D341Med (cell line): ENCODE measurements at places on chromosomes 7 and 10.

GRCh38 chr10:37754538-37755323 lies 102.7 kb downstream of the ZNF248 start:
- DNase-seq = no peak

- peak; percentile 71 for DNase-seq
Observed at GRCh38 chr10:97713826-97714400, 383 bp downstream of the MARVELD1 start.

DNA sequence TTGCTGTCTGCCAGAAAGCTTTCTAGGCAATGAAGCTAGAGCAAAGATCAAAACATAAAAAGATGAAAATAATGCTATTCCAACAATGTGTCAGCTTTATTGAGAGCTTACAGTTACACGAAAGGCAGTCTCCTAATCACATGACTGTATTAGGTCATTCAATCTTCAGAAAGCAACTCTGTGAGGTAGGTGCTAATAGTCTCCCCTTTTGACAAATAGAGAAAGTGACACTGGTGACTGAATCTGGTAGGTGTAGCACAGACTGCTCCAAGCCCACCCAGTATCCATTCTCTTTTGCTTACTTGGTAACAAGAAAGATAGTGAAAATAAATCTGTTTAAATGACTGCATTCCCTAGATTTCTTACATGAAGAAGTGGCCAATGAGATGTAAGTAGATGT lies 58.8 kb downstream of the DGKB start:
- no peak for DNase-seq

GRCh38 chr10:25487266-25487665 lies 312.5 kb downstream of the GPR158 start:
- DNase-seq = no peak

DNA sequence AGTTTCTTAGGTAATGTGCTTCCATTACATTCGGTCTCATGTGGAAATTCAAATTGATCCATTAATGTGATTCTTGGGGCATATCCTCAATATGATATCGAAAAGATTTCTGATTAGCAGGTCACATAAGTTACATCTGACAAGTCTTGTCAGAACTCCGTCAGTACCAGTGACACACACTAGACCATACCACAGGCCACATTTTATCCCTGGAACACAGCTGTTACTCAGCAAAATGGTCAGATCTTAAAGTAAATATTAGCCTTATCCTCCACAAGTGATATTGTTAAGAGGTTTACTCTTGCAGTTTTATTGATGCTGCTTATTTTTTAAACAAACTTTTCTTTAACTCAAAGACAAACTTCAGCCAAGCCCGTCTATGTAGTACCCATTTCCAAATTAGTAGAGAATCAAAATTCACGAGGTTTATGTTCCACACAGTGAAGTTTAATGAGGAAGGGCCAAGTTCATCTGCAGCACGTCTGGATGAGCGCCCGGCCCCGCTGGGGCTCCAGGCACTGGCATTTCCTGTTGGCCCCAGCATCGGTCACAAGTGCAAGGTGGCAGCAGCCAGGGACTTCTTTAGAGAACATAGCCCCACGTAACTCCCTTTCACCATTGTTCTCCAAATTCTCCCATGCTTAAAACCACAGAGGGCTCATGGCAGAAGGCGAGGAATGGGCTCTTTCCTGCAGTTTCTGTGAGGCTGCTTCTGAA lies 132.2 kb downstream of the VIPR2 start:
- no peak for DNase-seq

DNA sequence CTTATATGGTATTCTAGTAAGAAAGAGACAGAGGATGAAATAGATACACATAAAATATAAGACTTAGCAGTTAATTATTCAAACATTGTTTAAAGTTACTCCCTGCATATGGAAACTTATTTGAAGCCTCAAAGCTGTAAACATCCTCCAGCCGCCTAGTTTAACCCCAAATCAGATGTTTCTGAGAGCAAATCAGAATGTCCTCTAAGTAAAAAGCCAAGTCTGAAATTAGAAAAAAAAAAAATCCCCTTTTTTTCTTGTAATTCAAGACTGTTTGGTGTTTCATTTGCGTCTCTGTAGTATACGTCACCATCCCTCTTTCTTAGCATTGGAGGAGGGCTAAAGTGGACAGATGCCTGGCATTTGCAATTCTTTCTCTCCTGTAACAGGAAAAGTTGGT lies 46.4 kb downstream of the TMEM26 start:
- no peak for DNase-seq

- DNase-seq = no peak
Observed at GRCh38 chr7:50704844-50705243, 77.9 kb downstream of the GRB10 start.

GRCh38 chr7:113370910-113371309 lies 252.6 kb upstream of the SMIM30 start:
- no peak for DNase-seq

DNA sequence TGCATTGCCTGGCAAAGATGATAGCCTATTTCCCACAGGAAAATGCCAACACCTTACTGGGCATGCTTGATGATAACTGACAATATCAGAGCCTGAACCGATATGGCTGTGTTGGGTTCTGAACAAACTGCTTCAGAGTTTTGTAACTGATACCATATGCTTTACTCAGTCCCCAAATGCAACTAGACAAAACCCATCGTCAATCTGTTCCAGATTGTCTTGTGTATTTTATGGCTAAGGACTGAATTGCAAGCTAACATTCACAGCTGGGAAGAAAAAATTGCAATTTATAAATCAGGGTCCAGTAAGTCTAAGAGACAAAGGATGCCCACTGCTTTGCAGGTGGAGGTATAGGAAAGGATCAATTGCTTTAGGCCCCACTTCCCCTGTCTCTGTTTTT lies 116.8 kb upstream of the WNT16 start:
- no peak for DNase-seq

DNA sequence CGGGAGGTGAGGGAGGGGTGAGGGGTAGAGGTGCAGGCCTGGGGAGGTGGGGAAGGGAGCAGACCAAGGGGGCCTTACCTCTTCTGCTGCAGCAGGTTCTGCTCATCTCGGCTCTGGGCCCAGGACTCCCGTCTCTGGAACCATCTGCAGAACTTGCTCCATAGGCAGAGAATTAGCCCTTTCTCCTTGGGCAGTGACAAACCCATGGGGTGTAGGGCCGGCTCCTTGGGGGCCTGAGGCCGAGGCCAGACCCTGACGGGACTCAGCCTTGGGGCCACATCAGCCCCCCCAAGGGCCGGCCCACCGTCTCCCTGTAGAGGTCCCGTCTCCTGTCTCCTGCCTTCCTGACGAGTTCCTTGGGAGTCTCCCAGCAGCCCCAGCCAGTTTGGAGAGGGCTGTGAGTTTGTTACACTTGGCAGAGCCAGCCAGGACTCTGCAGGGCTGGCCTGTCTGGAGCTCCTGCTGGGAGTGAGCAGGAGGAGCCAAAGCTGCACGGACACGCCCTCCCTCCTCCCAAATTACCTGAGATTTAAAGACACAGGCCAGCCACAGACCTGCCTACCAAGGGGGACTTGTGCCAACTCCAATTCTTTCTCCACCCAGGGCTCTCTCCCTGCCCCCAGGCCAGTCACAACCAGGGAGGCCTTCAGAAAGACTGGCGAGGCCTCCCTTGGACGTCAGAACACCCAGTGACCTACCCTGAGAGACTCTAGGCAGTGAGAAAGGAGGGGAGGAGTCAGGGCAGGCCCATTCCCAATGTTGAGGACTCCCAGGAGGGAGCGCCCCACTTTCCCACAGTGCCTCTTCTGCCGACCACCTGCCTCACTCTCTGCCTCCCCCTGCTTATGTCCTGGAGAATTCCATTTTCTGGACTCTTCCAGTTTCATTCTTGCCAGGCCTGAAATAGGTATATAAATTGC lies at the start of gene TRPV6:
Gene TRPV6, minus strand, starts transcription at position 435 of the 920 bp plus-strand sequence.
- no peak for DNase-seq

DNA sequence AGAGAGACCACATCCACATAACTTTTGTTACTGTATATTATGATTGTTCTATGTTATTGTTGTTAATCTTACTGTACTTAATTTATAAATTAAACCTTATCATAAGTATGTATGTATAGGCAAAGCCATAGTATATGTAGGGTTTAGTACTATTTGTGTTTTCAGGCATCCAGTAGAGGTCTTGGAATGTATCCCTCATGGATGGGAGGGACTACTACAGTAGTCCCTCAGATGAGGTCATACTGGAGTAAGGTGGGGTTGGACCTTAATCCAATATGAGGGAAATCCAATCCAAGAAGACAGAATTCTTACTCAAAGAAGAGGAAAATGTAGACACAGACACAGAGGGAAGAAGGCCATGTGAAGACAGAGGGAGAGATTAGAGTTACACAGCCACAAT lies 34.1 kb upstream of the MALRD1 start:
- DNase-seq = no peak

- no peak for DNase-seq
Observed at GRCh38 chr7:1348096-1348822, 111.0 kb downstream of the MICALL2 start.

DNA sequence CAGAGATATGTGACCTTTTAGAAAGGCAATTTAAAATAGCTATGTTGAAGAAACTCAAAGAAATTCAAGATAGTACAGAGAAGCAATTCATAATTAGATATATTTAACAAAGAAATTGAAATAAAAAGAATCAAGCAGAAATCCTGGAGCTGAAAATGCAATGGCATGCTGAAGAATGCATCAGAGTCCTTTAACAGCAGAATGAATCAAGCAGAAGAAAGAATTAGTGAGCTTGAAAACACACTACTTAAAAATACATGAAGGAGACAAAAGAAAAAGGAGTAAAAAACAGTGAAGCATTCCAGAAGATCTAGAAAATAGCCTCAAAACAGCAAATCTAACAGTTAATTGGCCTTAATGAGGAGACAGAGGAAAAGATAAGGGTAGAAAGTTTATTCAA lies 20.0 kb downstream of the ZPBP start:
- DNase-seq = no peak

- no peak for DNase-seq
Observed at GRCh38 chr7:39085590-39086049, 107.9 kb downstream of the POU6F2 start.

DNA sequence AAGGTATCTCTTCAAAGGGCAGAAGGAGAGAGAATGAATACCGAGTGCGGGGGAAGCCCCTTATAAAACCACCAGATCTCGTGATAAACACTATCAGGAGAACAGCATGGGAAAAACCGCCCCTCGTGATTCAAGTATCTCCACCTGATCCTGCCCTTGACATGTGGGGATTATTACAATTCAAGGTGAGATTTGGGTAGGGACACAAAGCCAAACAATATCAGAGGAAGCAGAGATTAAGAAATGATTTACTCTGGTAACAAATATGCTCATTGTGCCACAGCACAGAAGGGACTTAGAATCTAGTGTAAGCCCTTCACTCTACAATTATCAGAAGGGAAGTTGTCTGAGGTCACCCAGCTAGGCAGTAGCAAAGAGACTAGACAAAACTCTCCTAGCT lies 40.1 kb upstream of the ZNRF2 start:
- DNase-seq = no peak

DNA sequence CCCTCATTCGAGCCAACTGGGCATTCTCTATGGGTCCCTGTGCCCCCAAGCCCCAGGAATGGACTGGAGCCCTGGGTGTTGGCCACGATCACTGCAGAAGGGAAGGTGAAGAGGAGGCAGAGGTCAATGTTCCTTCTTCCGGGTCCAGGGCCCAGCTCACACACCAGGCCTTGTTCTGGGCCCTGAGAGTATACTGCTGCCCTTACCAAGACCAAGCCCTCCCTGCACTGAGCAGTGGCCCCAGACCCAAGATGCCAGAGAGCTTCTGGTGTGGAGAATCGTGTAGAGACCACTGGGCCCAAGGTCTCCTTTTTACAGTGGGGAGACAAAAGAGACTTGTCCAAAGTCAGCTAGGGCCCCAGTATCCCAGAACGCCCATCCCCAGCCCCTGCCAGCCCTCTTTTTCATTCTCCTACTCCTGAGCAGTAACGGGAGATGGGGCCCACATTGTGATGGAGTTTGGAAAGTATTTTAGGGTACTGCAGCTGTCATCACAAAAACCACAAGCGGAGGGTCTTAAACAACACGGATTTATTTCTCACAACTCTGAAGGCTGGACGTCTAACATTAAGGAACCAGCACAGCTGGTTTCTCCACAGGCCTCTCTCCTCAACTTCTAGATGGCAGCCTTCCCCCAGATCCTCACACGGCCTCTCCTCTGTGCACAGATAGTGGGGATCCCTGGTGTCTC lies 79.4 kb downstream of the PDGFA start:
- no peak for DNase-seq

- DNase-seq = peak; percentile 68
Observed at GRCh38 chr10:115093286-115093775, at the start of gene ATRNL1. Gene ATRNL1 (plus strand): TSS chr10:115093365. CDS start chr10:115093751, 386 bp downstream.

- DNase-seq = no peak
Observed at GRCh38 chr7:108308276-108308675, 148.0 kb downstream of the NRCAM start.

DNA sequence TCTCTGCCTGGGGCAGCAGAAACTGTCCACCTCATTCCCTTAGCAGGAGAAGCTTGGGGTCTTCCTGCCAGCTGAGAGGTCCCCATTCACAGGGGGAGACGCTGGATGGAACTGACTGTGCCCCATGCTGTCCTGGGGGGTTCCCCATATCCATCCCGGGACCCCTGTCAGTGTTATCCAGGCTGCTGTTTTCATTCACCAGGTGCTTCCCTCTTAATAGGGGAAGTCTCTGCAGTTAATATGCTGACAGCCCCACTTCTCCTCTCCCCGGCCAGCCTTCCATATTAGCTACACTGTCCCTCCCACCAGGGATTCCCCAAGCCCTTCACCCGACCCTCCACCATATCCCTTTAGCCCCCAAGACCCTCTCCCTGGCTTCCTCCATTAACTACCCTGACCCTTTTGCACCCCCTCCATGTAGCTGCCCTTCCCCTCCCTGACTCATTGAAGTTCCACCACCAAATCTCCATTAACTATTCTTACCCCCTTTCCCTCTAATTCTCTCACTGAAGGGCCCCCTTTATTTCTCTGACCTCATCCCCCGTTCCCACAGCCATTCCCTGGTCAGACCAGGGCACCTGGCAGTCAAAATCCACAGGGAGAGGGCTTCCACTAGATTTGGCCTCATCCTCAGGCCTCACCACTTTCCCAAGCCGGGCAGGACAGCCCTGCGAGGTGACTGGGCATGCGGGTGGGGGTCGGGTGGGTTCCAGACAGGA lies 92.0 kb upstream of the PAX2 start:
- DNase-seq = no peak

DNA sequence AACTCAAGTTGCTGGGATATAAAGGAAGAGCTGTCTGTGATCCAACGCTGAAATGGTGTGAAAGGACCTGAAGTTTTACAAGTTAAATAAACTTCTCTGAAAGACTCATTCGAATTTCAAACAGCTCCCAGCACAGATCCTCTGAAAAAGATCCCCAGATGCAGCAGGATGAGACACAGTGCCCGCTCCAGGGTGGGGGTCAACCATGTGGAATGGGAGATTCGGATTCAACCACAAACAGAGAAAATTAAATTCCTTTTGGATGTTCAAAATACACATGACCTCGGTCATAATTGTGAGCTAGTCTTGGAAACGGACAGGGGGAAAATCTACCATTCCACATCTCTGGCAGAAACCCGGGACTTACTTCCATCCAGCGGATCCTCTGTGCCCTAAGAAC lies 119.6 kb downstream of the PRKAG2 start:
- no peak for DNase-seq
